ENCODE measurements at places on chromosomes 16 and 17.

DNA sequence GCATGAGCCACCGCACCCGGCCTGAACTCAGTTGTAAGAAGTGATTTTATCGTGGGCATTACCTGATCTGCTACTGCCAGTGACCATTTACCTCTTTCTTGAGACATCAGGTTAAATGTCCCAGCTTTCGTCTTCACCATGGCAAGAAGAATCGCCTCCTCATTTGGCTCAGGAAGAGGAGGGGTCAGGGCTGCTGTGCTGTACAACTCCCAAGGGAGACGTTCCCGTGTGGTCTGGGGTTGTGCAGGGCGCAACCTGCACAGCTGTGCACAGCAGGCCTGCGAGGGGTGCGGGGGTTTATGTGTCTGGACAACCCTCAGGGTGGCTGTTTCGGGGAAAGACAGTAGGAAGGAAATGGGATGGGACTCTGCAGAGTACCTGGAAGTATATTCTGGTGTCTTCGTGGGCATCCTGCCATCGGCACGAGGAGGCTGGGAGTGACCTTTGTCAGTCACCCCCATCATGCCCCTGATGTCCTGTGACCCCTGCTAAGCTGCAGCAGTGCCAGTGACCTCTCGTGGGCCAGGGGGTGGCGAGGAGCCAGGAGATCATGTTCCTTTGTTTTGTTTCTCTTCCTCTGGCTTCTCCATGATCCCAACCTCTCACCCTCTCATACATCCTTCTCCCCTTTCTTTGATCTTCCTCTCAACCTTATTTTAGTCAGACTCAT lies 27.3 kb downstream of the CIBAR2 start:
- DNase-seq, result no peak

- peak; percentile 42 for DNase-seq
Observed at GRCh38 chr16:89506791-89507191, 1.4 kb upstream of the SPG7 start.

DNA sequence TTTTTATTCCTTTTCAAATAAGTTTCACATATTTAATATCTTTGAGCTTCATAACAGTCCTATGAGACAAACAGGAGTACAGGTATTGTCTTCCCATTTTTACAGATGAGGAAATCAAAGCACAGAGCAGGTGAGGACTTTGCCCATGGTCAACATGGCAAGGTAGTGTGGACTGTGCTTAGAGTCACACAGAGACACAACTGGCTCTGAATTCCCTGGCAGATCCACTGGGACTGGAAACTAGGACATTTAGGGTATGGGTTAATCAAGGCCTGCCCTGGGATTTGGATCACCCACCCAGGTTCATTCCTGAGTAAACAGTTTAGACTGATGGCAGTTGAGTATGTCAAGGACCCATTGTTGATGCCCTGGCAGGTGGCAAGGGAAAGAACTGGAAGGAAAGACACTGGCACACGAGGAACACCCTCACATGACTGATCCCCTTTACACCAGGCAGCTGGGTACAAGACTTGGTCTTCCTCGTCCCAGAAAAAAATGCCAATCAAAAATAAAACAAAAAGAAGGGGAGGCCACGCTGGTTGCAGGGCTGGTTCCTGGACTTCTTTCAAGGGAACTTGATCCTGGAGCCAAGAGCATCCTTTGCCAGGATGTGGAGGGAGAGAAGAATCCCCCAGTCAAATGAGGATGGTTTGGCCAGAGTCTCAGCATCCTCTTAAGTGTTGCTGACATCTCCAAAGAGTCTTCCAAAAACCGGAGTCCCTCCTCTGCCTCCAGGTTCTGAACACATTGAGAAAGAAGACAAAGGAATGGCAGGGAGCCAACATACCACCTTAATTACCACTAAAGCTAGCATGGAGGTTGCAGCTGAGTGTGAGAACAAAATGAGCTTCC lies 34.9 kb downstream of the CHD9 start:
- DNase-seq, result no peak

DNA sequence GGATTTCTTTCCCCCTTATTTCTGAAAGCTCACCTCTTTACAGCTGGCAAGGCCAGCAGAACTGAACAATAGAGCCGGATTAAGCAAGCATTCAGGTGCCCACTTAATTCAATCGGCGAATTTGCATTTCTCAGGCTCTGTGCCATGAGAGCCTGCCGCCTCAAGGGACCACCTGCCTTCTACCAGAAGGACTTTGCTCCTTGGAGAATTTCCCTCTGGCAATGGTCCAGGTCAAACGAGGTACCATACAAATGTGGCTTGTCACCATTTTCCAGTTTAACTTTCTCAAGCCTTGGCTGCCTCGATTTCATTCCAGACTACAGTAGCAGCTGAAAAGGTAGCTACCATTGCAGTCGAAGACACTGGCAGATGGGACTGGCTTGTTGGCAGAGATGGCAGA lies 534.0 kb downstream of the MAF start:
- DNase-seq, result no peak

- no peak for DNase-seq
Observed at GRCh38 chr16:49026566-49027181, 255.0 kb downstream of the CBLN1 start.

DNA sequence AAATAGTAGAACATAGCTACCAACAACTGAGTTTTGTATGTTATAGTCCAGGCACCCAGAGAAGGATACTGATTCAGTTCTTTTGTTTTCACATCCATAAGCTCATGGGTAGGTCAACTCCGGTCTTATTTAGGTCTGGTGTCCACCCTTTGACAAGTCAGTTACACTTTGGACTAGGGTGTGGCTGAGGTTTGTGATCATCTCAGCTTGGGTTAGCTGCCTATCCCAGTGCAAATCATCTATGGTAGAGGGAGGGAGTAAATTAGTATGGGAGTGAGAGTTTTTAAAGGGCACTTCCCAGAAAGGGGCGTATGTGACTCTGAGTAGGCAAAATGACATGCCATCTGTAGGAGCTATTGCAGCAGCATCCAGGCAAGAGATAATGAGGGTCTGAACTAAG lies 66.1 kb downstream of the TANC2 start:
- no peak for DNase-seq

- DNase-seq, result no peak
Observed at GRCh38 chr16:77404775-77405174, 30.1 kb downstream of the ADAMTS18 start.

GRCh38 chr17:40735016-40735415 lies 20.1 kb downstream of the KRT25 start:
- no peak for DNase-seq

DNA sequence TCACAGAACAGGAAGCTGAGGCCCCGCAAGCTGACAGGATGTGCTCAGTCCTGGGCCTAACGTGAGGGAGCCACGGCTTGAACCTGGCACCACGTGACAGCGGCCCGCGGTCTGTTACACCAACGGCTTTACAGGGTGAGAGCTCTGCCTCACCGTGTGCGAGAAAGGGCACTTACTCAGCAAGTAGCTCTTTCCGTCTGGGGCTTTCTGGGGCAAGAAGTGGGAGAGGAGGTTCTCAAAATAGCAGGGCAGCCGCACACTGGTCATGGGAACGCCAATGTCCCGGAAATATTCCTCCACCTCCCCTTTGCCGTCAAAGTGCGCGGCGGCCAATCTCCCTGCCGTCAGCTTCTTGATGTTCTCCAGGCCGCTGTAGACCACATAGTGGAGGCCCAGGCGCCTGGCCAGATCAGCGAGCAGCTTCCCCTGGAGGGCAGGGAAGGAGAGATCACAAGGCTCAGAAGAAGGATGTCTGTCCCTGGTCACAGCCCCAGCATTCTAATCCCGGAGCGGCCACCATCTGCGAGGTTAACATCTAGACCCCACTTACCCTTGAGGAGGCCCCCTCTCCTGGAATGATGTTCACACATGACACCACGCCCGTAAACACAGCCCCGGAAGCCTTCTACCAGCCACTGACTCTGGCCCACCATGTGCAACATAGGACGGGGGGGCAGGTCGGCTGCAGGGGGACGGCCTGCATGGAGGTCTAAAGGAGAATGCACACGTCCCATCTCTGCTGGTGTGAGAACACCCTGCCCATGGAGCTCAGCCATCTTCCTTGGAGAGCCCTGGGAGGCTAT lies 8.2 kb downstream of the NMRAL1 start:
- DNase-seq, result no peak

DNA sequence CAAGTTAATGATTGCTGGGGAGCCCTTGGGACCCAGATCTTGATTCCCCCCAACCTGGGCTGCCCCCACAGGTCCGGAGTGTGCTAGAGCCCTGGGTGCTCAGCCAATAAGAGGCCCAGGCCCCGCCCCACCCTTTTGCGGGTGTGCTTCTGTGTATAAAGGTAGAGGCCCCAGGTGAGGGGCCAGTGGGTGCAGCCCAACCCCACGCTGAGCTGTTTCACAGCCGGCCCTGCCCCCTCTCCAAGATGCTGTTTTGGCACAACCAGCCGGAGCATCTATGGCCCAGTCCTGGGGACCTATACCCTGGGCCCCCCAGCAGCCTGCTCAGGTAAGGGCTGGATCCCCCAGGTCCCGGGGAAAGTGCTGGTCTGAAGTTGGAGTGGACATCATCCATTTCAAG lies 11.8 kb upstream of the STAC2 start:
- DNase-seq, result no peak

DNA sequence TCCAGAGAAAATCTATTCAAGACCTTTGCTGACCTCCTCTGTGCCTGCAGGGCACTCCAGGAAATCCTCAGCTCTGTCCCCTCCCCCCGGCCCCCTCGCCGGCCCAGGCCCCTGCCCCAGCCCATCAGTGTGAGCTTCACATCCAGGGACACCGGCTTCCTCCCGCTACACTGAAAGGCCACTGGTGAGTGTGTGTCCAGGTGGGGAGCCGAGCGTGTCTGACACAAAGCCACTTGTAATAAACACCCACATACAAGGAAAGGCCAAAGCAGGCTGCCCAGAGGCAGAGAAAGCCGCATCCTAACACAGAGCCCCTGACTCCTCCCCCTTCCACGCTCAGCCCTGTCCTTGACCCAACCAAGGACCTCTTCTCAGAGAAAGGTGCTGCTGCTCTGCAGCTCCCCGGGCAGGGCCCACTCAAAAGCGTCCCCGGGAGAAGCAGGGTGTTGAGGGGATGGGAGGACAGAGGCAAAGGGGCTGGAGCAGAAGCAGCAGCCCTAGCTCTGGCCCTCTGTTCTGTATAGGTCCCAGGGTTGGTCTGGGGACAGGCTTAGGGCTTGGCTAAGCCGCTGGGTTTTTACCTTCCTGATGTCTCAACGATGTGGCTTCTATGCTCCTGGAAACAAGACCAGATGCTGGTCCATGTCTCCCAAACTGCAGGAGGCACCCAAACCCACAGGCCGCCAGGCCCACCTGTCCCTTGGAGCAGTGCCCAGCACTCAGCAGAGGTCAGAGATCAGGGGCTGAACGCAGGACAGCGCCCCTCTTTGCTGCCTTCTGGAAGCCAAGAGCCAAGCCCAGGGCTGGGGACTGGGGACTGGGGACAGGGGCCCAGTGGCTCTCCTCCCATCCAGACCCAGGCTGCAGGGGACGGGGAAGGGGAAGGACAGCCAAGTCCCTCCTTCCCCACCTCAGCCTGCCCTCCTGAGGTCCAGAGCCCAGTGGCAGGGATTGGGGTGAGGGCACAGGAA lies 15.3 kb downstream of the MNT start:
- DNase-seq, result no peak

DNA sequence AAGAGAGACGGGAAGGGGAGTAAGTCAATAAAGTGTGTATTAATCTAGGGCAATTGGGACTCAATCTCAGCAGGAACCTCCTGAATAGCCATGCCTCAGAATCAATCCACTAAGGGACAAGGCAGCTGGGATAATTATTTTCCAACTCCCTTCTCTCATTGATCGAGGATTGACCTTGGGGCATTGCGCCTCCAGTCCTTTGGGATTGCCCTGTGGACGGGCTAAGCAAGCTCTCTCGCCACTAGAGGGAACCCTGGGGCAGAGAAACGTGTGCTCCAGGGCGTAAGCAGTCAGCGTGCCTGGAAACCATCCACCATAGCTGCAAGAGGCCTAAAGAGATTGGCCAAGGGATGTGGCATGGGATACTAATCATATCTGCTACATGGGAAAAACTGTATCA lies 53.9 kb upstream of the ERCC4 start:
- DNase-seq, result peak; percentile 5

DNA sequence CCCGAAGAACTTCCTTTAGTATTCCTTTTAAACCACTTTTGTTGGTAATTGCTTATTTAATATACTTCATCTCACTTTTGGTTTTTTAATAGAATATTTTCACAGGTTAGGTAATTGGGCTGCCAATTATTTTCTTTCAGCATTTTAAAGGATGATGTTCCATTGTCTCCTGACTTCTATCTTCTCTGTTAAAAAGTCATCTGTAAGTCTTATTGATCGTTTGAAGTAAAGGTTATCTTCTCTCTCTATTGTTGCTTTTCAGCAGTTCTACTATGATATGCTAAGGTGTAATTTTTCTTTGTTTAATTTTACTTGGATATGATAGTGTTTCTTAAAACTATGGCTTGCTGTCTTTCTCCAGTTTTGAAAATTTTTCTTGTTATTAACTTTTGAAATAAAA lies 307.5 kb downstream of the MAP2K4 start:
- DNase-seq, result no peak

GRCh38 chr16:88830258-88830657 lies 18.5 kb upstream of the APRT start:
- DNase-seq, result peak; percentile 42

DNA sequence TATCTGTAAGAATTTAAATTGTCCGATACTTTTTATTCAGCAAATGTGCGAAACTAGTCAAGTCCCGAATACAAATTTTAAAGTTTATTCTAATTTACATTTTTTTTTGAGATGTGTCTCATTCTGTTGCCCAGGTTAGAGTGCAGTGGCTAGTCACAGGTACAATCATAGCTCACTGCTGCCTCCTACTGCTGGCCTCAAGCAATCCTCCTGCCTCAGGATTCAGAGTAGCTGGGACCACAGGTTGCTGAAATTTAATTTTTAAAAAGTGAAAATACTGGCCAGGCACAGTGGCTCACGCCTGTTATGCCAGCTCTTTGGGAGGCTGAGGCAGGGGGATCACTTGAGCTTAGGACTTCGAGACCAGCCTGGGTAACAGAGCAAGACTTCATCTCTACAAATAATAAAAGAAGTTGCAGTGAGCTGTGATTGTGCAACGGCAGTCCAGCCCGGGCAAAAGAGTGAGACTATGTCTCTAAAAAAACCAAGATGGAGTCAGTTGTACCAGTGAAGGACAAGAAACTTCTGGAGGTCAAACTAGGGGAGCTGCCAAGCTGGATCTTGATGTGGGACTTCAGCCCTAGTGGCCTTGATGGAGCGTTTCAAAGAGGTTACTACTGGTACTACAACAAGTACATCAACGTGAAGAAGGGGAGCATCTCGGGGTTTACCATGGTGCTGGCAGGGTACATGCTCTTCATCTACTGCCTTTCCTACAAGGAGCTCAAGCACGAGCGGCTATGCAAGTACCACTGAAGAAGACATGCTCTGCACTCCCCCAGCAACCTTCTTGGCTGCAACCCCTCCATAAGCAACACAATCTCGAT lies 5.6 kb downstream of the POLG2 start:
- DNase-seq, result no peak

DNA sequence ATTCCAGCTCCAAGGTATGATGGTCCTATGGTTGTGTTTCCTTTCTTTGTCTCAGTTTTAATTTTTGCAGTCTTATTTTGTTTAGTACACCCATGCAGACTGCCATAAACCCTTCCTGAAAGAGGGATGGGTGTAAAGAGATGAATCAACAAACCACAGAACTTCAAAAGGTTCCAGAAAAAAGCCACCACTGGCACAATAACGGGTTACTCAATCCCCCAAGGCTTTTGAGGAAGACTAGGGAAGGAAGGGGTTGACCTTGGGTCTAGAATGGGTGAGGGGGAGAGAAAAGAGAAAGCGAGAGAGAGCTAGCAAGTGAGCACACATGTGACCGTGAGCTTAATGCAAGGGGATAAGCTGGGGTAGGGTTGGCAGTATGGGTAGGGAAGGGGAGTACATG lies 168.1 kb downstream of the XYLT1 start:
- DNase-seq, result no peak

GRCh38 chr16:50615891-50616290 lies 65.2 kb downstream of the SNX20 start:
- no peak for DNase-seq

GRCh38 chr17:78971756-78972506 lies 7.8 kb downstream of the LGALS3BP start:
- DNase-seq, result no peak
